Smooth muscle cell of the coronary artery (primary cell): ENCODE measurements at places on chromosomes 11 and 22. TPM values are rescaled to one million over a fixed set of nuclear protein-coding genes. Genes with fewer than 3 reads are reported as not detected.

Gene THY1
- 7.3 and 272 TPM in 2 replicates for total RNA-seq

Gene TREH
- total RNA-seq: 0.08 and 0.12 TPM in 2 replicates

Gene FZD4
- 11.6 and 98.8 TPM in 2 replicates for total RNA-seq

Gene VPS37C
- total RNA-seq: 4.2 and 4.8 TPM in 2 replicates
